ENCODE measurements at places on chromosomes 4 and X.

DNA sequence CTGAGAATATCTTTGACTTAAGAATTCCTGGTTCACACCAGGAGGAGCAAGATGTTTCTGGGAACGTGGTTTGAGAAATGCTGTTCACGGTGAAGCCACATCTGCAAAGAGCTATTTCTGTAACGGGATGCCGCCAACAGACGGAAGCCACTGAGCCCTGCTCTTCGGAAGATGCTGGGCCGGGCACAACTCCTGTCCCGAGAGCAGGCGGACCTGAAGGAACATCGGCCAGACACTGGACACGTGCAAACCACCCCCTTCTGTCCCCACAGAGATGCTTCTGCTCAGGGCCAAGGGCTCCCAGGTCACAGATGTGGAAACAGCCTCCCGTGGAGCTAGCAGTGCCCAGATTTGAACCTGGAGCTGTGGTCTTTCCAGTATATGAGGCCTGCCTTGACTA, 24.3 kb downstream of the HMX1 start:
- no peak for DNase-seq

GRCh38 chr4:3193531-3194203, 55.3 kb upstream of the MSANTD1 start:
- no peak for DNase-seq

GRCh38 chr4:54050214-54050904, 14.0 kb downstream of the CHIC2 start:
- no peak for DNase-seq

- DNase-seq, result no peak
Measured at GRCh38 chrX:84248226-84248625, 60.2 kb upstream of the RPS6KA6 start.

DNA sequence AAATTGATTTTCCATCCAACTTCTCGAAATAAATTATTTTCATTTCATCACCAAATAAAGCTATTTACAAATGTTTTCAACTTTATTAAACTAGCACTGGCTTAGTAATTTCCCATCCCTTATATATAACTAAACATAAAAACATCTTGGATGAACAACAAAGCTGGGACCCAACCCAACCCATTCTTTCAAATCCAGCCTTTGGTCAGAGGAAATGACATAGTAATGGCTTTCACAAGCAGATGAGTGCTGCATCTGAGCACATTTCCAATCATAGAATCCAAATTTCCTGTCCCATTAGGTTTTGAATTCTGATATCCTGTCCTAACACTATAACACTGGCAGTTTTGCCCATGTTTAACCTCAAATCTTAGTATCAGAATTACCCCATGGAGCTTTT, 7.9 kb upstream of the EMCN start:
- no peak for DNase-seq

DNA sequence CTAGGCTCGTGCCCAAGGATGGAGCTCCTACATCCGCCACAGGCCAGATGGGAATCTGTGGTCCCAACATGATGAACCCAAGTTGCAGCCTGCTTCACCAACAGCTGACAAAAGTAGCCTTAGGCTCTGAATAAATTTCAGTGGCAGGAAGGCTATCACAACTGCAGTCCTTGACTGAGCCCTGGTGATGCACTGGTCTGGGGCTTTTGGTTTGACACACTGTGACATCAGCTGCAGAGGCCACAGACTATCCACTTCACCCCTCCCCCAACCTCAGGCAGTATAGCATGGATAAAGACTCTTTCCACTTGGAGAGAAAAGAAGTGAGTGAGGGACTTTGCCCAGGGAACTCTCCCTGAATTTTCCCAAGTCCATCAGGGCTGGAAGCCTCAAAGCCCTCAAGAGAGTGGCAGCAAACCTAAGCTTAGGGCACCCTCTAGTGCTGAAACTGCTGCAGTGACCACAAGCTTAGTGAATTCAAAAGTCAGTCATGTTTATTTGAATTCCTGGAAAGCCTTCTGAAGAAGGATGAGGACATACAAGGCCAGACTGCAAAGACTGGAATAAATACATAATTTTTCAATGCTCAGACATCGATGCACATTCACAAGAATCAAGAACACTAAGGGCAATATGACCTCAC, 135.0 kb upstream of the TENT5D start:
- no peak for DNase-seq

- no peak for DNase-seq
Measured at GRCh38 chrX:119942831-119943184, 743 bp downstream of the NKAP start.

- DNase-seq, result no peak
Measured at GRCh38 chr4:109985993-109986974, 73.6 kb downstream of the EGF start.

DNA sequence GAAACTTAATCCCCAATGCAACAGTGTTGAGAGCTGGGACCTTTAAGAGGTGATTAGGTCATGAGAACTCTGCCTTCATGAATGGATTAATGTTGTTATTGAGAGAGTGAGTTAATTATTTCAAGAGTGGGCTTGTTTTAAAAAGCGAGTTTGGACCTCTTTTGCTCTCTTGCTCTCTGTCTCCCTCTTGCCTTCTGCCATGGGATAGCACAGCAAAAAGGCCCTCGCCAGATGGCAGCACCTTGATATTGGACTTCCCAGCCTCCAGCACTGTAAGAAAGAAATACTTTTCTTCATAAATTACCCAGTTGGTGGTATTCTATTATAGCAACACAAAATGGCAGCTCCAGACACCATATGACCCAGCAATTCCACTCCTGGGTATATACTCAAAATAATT, 7.0 kb upstream of the ATP6AP2 start:
- DNase-seq, result no peak

- no peak for DNase-seq
Measured at GRCh38 chrX:82816562-82816961, 691.5 kb upstream of the POU3F4 start.

GRCh38 chrX:100328351-100328750, 81.7 kb downstream of the PCDH19 start:
- no peak for DNase-seq

GRCh38 chr4:174789657-174790056, 39.4 kb downstream of the GLRA3 start:
- DNase-seq, result no peak

GRCh38 chrX:15646543-15646942, 18.1 kb downstream of the CLTRN start:
- no peak for DNase-seq

GRCh38 chrX:127873637-127874036, 178.6 kb downstream of the ACTRT1 start:
- no peak for DNase-seq
